Thoracic aorta endothelial cell (primary cell): ENCODE measurements at places on chromosomes 7 and 10. TPM values are rescaled to one million over a fixed set of nuclear protein-coding genes. Genes with fewer than 3 reads are reported as not detected.

The TMEM225B gene
- 0.43 TPM in 1 of 2 replicates, not detected in the other for total RNA-seq

The RPA3 gene
- total RNA-seq, result 30.2 and 39.4 TPM in 2 replicates

The GRK5 gene
- 27.7 and 29.4 TPM in 2 replicates for total RNA-seq

The NME8 gene
- total RNA-seq, result not detected in 2 replicates

The PDZD7 gene
- total RNA-seq, result 0.50 and 0.53 TPM in 2 replicates

The STMP1 gene
- 19.5 and 24.8 TPM in 2 replicates for total RNA-seq

The CCL26 gene
- total RNA-seq, result not detected in 2 replicates

The CPEB3 gene
- 2.0 TPM in 2 replicates for total RNA-seq

The MYH16 gene
- total RNA-seq, result 0.93 and 1.1 TPM in 2 replicates

The HHEX gene
- total RNA-seq, result 78.8 and 89.9 TPM in 2 replicates

The RELN gene
- total RNA-seq, result 2.1 and 5.2 TPM in 2 replicates

The ALOX5 gene
- total RNA-seq, result not detected in 2 replicates

The GTF2IRD1 gene
- 5.6 and 7.3 TPM in 2 replicates for total RNA-seq

The ASB15 gene
- total RNA-seq, result not detected in 2 replicates

The LAMB4 gene
- 0.66 and 0.86 TPM in 2 replicates for total RNA-seq

The TMEM178B gene
- under 0.01 TPM in 1 of 2 replicates, not detected in the other for total RNA-seq

The PDCD4 gene
- 30.3 and 44.9 TPM in 2 replicates for total RNA-seq

The GPR146 gene
- total RNA-seq, result 5.9 and 9.1 TPM in 2 replicates

The GSTO1 gene
- 262 and 291 TPM in 2 replicates for total RNA-seq

The IQUB gene
- 0.43 and 0.53 TPM in 2 replicates for total RNA-seq

The MINDY3 gene
- total RNA-seq, result 39.8 and 45.2 TPM in 2 replicates

The AKAP9 gene
- 62.8 and 67.8 TPM in 2 replicates for total RNA-seq

The SNCG gene
- 21.4 and 36.2 TPM in 2 replicates for total RNA-seq

The HTR5A gene
- total RNA-seq, result not detected in 2 replicates

The FRG2B gene
- not detected in 2 replicates for total RNA-seq

The ACHE gene
- total RNA-seq, result 0.13 and 0.22 TPM in 2 replicates

The THSD7A gene
- total RNA-seq, result 10.5 and 24.7 TPM in 2 replicates

The CPA2 gene
- not detected in 2 replicates for total RNA-seq

The ZCWPW1 gene
- 0.53 and 0.79 TPM in 2 replicates for total RNA-seq

The HPSE2 gene
- total RNA-seq, result not detected in 2 replicates

The CACNB2 gene
- total RNA-seq, result 0.07 TPM in 1 of 2 replicates, not detected in the other

The HOXA7 gene
- 0.27 and 3.1 TPM in 2 replicates for total RNA-seq

The RET gene
- 0.07 and 0.27 TPM in 2 replicates for total RNA-seq

The SLC39A12 gene
- not detected in 2 replicates for total RNA-seq

The FANK1 gene
- 1.2 TPM in 2 replicates for total RNA-seq
